GM23248 (cell line): ENCODE measurements at places on chromosomes 16 and 17. TPM values are rescaled to one million over a fixed set of nuclear protein-coding genes. Genes with fewer than 3 reads are reported as not detected.

CALB2 gene
- total RNA-seq: 1.8 TPM in 1 of 2 replicates, not detected in the other

PCGF2 gene
- total RNA-seq: 3.5 and 3.8 TPM in 2 replicates

SGF29 gene
- 5.7 and 6.3 TPM in 2 replicates for total RNA-seq

KRTAP3-2 gene
- not detected in 2 replicates for total RNA-seq

GRCh38 chr17:79066963-79067362, 7.7 kb upstream of the ENGASE start:
- no peak overlapping the region for H3K27ac ChIP-seq
- no peak for DNase-seq
- 0 out of 2 replicates have a peak, but pooled peaks cover 6% of the 10 kb centered on the region for H3K27me3 ChIP-seq
- no peaks in the 10 kb centered on the region for H3K4me1 ChIP-seq

DNA sequence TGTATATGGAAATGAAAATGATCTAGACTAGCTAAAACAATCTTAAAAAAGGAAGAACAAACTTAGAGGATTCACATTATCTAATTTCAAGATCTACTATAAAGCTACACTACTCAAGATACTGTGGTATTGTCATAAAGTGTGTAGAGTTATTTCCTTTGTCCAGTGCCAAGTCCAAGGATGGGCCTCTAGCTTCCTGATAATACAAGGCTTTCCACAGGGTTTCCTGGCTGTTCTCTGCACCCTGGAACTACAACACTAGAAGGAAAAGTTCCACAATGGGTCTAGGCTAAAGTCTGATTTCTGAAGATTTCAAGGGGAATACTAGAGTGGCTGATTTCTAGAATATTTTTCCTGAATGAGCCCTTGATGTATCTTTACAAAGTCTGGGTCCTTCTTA, 34.2 kb downstream of the TBC1D3B start:
- H3K4me1 ChIP-seq: no peaks in the 10 kb centered on the region
- no peak overlapping the region for H3K4me3 ChIP-seq
- no peak for DNase-seq
- no peak overlapping the region for H3K27ac ChIP-seq
- H3K36me3 ChIP-seq: no peaks in the 10 kb centered on the region
- peaks cover 9% of the 10 kb centered on the region for H3K27me3 ChIP-seq

- DNase-seq: peak; percentile 38
- no peaks in the 10 kb centered on the region for H3K27me3 ChIP-seq
- H3K36me3 ChIP-seq: 0 out of 2 replicates have a peak, but pooled peaks cover 17% of the 10 kb centered on the region
- peaks cover 30% of the 10 kb centered on the region for H3K4me1 ChIP-seq
Measured at GRCh38 chr17:46726206-46726605, 92.3 kb downstream of the WNT3 start.

HIGD1B gene
- not detected in 2 replicates for total RNA-seq

- no peaks in the 10 kb centered on the region for H3K27me3 ChIP-seq
- peaks cover 4% of the 10 kb centered on the region; the same call in 1 of the 2 replicates for H3K4me1 ChIP-seq
- H3K27ac ChIP-seq: no peak overlapping the region
- DNase-seq: no peak
Measured at GRCh38 chr17:63819131-63819530, 8.1 kb upstream of the PSMC5 start.

DNA sequence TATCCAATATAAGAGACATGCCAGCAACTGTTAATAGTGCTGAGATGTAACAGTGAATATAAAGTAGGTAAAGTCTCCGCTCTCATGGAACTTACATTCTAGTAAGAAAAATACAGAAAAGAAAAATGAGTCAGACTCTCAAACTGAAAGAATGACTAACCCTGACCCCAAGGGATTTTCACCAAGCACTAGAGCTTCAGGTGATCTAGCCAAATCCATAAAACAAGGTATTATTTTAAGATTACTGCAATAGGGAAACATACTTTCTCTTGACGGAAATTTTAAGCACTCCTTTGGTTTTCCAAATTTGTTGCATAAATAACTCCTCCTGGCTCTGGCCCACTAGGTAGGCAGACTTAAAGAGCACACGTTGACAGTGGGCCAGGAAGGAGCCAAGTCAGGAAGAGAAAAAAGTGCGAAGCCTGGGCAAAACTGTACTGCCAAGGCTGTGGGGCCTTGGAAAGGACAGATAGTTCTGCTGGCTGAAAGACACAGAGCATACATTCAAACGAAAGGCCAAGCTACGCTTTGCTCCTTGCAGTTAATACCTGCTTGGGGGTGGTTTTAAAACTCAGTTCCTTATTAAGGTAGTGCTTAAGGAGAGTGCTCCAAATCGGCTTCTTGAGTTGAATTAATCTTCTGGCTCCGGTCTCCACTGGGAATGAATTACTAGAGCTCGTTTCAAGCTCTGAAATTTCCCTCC, 1.4 kb downstream of the GOT2 start:
- peak; percentile 74 for DNase-seq
- peak overlapping the region; percentile 84 for H3K4me3 ChIP-seq
- H3K27me3 ChIP-seq: no peaks in the 10 kb centered on the region
- H3K4me1 ChIP-seq: peaks cover 11% of the 10 kb centered on the region
- H3K36me3 ChIP-seq: no peaks in the 10 kb centered on the region
- peak overlapping the region; percentile 28 for H3K27ac ChIP-seq

DNA sequence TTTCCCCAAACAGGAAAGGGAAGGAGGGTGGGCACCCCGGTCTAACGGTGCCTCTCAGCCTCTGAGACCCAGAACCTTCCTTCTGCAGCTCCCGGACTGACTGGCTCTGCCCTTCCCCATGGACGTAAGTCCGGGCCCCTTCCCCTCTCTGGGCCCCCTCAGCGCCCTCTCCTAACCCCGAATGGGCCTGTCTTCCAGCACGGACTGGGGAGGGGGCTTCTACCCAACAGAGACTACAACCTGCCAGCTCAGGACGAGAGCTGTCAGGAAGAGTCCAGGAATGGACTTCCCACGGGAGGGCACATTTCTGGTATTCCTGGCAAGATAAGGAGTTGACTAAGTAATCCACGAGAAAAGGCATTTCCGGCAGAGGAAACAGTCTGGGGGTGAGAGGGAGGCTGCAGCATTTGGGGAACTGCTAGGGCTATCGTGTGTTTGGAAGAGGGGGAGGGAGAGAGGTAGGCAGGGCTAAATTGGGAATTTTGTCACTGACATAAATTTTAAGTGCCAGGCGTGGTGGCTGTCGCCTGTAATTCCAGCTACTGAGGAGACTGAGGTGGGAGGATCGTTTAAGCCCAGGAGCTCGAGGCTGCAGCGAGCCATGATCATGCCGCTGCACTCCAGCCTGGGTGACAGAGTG, 12.1 kb upstream of the ALDOA start:
- DNase-seq: peak; percentile 77
- H3K27me3 ChIP-seq: no peaks in the 10 kb centered on the region
- peaks cover 15% of the 10 kb centered on the region for H3K4me1 ChIP-seq
- peak overlapping the region; percentile 85 for H3K4me3 ChIP-seq
- H3K36me3 ChIP-seq: no peaks in the 10 kb centered on the region

MT1H gene
- not detected in 2 replicates for total RNA-seq

PPL gene
- 1.2 and 1.9 TPM in 2 replicates for total RNA-seq

P2RX1 gene
- not detected in 2 replicates for total RNA-seq

- H3K27me3 ChIP-seq: no peaks in the 10 kb centered on the region
- no peaks in the 10 kb centered on the region for H3K4me1 ChIP-seq
- peaks cover 30% of the 10 kb centered on the region for H3K36me3 ChIP-seq
Measured at GRCh38 chr16:14640538-14640937, 7.8 kb downstream of the BFAR start.

DNA sequence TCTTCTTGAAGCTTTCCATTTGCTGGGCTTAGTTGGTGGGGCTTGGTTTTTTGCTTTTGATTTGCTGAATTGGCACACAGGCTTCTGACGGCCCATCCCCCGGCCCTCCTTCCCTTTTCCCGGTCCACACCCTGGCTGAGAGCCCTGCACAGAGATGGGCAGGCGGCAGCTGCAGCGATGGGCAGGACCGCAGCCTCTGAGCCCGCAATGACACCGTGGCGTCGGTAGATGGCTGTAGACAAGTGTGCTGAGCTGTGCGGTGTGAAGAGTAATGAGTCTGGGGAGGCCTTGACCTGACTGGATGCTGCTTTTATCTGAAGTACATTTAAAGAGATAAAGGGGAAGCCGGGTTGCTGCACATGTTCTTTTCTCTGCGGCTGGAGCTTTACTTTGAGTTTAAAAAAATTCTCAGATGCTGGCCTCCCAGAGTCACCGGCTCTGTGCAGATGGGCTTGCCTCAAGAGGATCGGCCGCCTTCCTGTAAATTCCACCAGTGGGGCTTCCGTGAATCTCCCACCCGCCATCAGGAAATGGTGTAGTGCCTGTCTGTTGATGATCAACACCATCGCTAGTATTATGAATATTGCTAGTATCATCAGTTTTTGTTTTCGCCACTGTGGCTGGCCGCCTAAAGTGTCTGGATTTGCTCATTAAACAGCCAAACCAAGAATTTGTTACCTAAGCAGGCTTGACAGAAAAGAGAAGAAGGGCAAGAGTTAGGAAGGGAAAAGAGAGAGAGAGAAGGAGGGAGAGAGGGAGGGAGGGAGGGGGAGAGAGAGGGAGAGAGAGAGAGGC, 245.6 kb upstream of the RBFOX1 start:
- H3K4me1 ChIP-seq: no peaks in the 10 kb centered on the region
- no peak overlapping the region for H3K27ac ChIP-seq
- H3K27me3 ChIP-seq: no peaks in the 10 kb centered on the region
- H3K4me3 ChIP-seq: no peak overlapping the region
- H3K36me3 ChIP-seq: no peaks in the 10 kb centered on the region
- DNase-seq: no peak

KRT33A gene
- not detected in 2 replicates for total RNA-seq

CLDN9 gene
- not detected in 2 replicates for total RNA-seq

- no peak overlapping the region for H3K27ac ChIP-seq
- H3K4me3 ChIP-seq: no peak overlapping the region
- no peak for DNase-seq
- peaks cover 38% of the 10 kb centered on the region for H3K4me1 ChIP-seq
- H3K27me3 ChIP-seq: no peaks in the 10 kb centered on the region
- H3K36me3 ChIP-seq: peaks cover 24% of the 10 kb centered on the region
Measured at GRCh38 chr17:48057626-48058025, 9.5 kb downstream of the NFE2L1 start.

PIPOX gene
- total RNA-seq: not detected in 2 replicates

DNA sequence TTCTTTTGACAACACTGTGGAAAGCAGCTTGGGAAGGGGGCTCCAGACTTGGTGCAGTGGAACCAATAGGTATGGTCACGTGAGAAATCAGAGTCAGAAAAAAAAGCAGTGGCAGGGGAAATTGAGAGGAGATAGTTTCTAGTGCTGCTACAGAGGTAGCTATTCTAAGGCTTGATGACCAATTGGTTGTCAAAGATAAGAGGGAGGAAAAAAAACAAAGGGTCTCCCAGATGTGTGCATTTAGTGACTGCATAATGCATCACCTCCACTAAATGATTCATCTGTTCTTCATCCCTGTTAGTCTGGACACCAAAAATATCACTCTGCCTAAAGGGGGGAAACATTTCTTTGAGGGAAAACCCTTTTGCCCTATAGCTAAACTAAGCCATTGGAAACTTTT, 56.5 kb downstream of the PIGL start:
- no peaks in the 10 kb centered on the region for H3K36me3 ChIP-seq
- H3K4me3 ChIP-seq: no peak overlapping the region
- H3K4me1 ChIP-seq: peaks cover 21% of the 10 kb centered on the region
- 0 out of 2 replicates have a peak overlapping the region, but pooled peaks have one; percentile 5 for H3K27ac ChIP-seq
- peak; percentile 68 for DNase-seq

SPECC1 gene
- total RNA-seq: 1.3 and 4.2 TPM in 2 replicates

NKD1 gene
- not detected in 2 replicates for total RNA-seq

DNA sequence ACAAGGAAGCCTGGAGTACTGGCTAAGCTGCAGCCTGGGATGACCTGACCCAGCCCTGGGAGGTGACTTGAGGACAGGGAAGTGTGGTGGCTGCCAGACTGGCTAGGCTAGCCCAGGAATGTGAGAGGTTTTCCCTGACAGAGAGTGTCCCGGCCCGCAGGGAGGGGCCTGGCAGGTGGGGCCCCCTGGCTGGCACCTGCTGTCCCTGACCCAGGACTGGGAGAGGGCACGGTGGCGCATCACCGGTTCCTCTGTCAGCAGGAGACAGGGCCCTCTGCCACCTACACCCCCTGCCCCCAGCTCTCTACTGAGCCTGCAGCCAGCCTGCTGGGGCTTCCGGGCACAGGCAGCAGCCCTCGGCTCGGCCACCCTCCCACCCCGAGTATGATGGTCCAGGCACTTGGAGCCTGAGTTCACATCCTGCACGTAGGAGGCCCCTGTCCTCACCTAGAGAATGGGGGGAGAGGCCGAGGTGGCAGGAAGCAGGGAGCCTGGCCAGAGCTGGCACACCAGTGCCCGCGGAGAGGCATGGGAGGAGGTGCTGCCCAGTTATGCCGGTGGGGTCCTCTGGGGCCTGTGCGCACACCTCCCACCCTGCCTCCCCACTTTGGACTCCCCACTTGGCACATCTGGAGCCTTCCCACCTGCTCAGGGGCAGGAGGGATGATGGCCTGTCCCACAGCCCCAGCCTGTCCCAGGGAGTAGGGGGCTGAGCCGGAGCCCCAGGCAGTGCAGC, 528 bp downstream of the PRSS27 start:
- no peak overlapping the region for H3K27ac ChIP-seq
- DNase-seq: no peak
- no peak overlapping the region for H3K4me3 ChIP-seq
- 0 out of 2 replicates have a peak, but pooled peaks cover 3% of the 10 kb centered on the region for H3K4me1 ChIP-seq
- no peaks in the 10 kb centered on the region for H3K36me3 ChIP-seq
- H3K27me3 ChIP-seq: no peaks in the 10 kb centered on the region

ZNF205 gene
- total RNA-seq: 12.5 and 14.6 TPM in 2 replicates

- no peak overlapping the region for H3K27ac ChIP-seq
- peaks cover 19% of the 10 kb centered on the region for H3K4me1 ChIP-seq
- H3K4me3 ChIP-seq: no peak overlapping the region
Measured at GRCh38 chr17:75850928-75851692, 4.0 kb downstream of the WBP2 start.

DNA sequence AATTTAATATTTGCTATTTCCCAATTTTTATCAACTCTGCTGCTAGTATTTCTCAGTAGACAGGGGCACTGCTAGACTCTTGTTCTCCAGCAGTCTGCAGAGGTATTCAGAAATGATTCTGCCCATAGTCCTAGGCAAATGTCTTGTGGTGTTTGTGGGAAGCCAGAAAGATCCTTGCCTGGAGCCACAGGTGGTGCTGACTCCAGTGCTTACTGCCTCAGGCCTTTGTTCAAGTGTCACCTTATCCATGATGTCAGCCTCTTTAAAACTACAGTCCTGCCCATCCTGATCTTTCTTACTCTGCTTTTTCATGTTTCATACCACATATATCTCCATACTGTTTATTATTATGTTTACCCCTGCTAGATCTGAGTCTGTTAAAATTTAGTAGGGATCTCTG, 26.5 kb downstream of the ZSWIM7 start:
- H3K27ac ChIP-seq: no peak overlapping the region
- H3K36me3 ChIP-seq: peaks cover 8% of the 10 kb centered on the region; the same call in 1 of the 2 replicates

TSPOAP1 gene
- under 0.01 and 0.76 TPM in 2 replicates for total RNA-seq

DNA sequence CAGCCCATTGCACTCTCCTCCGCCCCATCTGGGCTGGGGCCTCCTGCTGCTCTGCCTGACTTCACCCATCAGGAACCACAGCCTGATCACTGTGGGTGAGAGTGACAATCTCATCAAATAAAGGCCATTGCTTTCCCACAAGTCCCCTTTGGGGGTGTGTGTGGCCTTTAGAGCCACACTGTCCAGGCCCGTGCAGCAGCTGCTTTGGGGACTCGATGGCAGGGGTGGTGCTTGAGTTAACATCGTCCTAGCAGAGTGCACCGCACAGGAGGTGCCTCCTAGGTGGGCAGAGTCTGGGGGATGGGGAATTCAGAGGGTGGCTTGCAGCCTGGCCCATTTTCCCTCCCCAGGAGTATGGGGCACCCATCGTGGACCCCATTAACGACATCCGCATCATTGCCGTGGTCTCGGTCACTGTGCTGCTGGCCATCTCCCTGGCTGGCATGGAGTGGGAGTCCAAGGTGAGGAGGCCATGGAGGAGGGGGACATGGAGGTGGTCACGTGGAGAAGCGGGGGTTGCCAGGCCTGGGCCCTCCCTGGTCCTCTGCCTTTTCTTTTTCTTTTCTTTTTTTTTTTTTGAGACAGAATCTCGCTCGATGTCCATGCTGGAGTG, 5.4 kb downstream of the SLC12A3 start:
- no peak overlapping the region for H3K4me3 ChIP-seq
- no peak overlapping the region for H3K27ac ChIP-seq
- 0 out of 2 replicates have a peak, but pooled peaks cover 4% of the 10 kb centered on the region for H3K4me1 ChIP-seq

GRCh38 chr16:86072328-86073102, 173.6 kb downstream of the IRF8 start:
- DNase-seq: peak; percentile 79
- H3K4me1 ChIP-seq: no peaks in the 10 kb centered on the region
